ENCODE measurements at places on chromosomes 5 and 9.

- no peak for DNase-seq
Measured at GRCh38 chr5:29193972-29194371, 1999.5 kb upstream of the CDH6 start.

GRCh38 chr9:89500008-89500407 is 2.1 kb upstream of the SEMA4D start:
- no peak for DNase-seq

GRCh38 chr9:21470126-21470525 is 12.0 kb downstream of the IFNE start:
- DNase-seq = no peak

DNA sequence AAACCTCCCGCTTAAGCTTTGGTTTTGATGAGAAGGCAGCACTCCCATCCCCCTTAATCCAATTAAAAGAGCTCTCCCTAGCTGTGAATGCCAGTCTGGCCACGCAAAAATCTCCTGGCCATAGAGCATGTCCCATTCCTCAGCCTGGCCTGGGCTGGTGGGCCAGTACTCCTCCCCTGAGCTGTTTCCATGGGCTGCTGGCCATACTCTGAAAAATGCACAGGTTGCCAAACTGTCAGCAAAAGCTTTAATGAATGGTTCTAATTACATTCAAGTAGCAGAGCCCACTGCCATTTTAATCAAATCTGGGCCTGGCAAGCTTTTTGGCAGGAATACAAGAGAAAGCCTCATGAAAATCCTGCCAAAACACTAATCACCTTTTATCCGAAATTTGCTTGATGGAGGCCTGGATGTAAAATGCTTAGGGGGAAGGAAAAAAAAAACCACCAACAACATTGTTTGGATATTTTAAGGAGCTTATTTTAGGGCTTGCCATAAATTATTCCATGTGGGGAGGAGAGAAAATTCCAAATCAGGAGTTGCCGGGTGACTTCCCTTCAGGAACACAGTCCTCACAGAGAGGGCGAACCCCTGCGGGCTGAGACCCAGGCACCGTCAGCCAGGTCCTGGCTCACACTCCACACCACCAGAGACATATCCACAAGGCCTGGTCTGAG is 243.3 kb downstream of the SEC61B start:
- no peak for DNase-seq

DNA sequence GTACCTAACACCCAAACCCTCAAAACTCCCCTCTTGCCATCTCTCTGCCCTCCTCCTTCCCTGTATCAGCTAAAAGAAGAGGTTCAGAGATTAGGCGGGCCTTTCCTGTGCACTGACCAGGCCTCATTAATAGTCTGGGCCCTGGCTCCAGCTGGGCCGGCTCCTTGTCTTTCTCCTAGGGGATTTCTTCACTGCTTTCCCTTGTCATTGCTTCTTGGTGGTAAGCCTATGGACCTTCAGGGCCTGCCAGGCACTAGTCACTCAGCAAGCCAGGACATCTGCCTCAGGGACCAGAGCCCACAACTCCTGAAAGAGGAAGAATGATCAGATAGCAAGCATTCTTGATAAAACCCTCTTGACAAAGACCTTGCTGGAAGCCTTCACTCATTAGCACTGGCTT is 50.9 kb downstream of the MRRF start:
- DNase-seq = no peak

DNA sequence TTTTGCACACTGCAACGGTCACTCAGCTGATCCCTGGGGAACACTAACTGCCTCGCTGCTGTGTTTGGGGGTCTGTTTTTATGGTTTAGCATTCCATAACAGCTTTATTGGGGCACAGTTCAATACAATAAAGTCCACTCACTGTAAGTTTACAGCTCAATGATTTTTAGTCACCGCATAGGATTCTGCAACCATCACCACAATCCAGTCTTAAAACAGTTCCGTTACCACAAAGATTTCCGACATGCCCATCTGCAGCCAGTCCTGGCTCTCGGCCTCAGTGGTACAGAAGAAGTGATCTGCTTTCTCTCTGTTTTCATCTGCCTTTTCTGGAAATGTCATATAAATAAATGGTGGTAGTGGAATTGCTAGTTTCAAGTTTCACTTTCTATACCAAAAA is 23.6 kb downstream of the OR2V2 start:
- no peak for DNase-seq

GRCh38 chr9:94874316-94874715 is 147.8 kb downstream of the AOPEP start:
- DNase-seq = no peak

- no peak for DNase-seq
Measured at GRCh38 chr9:28014212-28014611, 440.9 kb upstream of the C9orf72 start.

GRCh38 chr9:93525476-93525875 is 50.9 kb upstream of the PHF2 start:
- DNase-seq = no peak

DNA sequence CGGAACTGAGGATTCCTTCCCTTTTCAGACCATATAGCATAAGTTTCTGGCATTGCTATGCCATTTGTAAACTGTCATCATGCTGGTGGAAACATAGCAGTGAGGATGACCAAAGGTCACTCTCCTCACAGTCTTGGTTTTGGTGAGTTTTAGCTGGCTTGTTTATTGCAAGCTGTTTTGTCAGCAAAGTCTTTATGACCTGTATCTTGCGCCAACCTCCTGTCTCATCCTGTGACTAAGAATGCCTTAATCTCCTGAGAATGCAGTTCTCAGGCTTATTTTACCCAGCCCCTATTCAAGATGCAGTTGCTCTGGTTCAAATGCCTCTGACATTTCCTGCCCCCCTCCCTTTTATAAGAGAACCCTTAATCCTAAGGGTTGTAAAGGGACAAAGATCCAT is 26.7 kb upstream of the GRIA1 start:
- DNase-seq = no peak

- DNase-seq = no peak
Measured at GRCh38 chr9:21053851-21054250, 22.4 kb upstream of the HACD4 start.

DNA sequence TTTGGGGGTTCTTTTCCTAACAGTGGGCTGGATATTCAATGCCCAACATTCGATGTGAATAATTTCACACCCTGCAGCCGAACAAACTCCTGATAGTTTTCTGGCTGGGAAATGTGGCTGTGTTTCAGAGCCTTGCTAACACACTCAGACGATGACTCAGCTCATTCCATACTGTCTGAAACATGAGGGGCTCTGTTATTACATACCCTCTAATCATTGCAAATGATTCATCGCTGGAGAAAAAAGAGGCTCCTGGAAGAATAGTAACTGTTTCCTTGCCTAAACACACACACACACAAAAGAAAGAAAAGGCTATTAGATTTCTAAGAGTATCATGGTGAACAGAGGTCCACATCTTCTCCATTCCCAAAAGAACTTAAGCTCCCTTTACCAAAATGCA is 75.8 kb downstream of the OXCT1 start:
- no peak for DNase-seq

DNA sequence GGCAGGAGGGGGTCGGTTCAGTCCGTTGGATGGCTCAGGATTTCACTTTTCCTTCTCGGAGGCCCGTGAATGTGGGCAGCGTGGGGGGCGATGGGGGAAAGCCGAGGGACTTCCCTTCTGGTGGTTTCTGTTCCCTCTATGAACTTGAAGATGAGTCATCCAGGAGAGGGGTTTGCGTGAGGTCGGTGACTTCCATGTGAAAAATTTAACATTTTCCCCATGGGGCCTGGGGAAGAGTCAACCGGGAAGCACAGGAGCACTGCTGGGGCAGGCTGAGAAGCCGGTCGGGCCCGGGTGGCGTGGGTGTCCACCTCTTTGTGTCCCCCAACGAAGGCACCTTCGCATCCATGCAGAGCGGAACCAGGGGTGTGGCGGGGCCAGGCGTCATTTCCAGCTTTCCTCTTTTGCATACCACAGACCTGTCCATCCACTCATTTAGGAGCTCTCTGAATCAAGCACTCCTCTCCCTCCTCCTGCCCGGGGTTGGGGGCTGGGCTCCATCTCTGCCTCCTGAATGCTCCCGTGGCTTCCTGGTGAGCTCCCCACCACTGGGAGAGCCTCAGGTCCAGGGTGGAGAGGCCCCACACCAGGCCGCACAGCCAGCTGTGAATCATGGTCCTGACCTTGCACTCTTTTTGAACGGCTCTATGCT is 68.4 kb downstream of the ANKRD33B start:
- DNase-seq = peak; percentile 35

GRCh38 chr9:124800306-124801259 is 23.6 kb downstream of the OLFML2A start:
- no peak for DNase-seq

GRCh38 chr5:161034451-161034850 is 182.4 kb upstream of the ATP10B start:
- no peak for DNase-seq

DNA sequence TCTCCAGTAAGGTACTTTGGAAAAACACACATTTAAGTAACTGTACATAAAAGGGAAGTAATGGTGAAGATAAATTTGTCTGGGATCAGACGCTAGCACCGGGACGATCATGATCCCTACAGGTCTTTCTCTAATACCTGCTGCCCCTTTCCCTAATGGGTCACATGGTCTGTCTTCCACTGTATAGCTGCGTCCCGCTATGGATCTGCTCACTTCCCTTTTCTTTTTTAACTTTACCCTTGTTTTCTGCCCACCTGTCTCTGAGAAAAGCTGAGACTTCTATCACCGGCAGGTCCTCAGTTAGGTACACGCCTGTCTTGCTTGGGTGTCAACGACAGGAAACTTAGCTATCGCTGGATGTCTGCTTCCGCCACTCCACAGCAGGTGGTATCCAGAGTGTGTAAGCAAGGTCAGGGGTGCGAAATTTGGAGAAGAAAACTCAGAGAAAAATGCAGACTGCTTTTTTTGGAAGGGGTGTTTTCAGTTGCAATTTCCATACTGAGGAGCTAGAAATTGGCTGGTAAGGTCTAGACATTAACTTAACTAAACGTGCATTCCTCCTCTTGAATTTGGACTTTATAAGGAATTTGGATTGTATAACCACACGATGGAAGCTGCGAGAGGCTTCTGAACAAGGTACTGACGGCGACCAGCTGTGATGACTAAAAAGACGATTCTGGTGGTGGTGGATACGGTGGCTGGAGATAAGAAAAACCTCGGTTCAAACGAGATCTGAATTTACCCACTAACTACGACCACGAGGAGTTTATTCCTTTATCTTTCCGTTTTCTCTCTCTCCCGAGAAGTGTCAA is 1.1 kb upstream of the ICE1 start:
- peak; percentile 12 for DNase-seq

DNA sequence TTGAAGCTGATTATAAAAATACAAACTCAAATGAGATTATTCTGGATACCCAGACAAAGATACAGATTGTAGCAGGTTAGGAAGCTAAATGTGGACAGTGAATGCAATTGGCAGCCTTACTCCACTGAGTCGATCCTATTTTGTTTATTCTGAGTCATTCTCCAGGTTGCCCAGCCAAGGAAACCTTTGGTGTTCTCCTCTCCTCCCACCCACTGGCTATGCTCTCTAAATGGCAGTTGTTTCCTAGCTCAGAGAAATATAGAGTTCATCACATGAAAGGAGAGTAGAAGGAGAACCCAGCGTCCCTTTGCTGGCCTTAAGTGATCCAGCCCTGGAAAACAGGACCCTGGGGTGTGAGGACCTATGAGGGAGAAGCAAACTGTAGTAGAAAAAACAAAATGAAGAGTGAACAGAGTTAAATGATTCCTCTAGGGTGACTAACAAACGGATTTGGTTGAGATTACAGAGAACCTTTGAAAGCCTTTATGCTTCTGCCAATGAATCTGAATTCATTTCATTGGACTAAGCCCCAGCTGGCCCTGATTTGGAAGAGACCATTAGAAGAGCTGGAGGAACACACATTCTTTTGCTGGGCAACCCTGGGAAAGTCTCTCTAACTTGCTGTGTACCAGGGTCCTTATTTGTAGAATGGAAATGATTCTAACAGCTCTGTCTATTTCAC is 95.1 kb downstream of the BRINP1 start:
- no peak for DNase-seq

DNA sequence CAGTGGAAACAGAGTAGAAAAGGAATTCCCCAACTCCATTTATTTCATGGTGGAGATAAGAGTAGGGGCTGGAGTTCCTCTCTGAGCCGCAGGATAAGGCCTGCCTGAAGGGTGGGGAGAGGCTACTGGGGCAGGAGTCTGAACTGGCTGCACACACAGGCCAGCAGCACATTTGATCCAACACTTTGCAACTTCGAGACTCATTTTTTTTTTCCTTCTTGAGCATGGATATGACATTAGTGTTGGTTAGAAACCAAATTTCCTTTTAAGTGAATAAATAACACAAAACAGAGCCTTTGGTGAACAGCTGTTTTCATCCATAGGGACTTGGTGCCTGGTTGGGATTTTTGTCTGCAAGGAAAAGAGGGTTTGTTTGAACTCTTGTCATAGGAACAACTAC is 76.6 kb downstream of the RALGPS1 start:
- no peak for DNase-seq

DNA sequence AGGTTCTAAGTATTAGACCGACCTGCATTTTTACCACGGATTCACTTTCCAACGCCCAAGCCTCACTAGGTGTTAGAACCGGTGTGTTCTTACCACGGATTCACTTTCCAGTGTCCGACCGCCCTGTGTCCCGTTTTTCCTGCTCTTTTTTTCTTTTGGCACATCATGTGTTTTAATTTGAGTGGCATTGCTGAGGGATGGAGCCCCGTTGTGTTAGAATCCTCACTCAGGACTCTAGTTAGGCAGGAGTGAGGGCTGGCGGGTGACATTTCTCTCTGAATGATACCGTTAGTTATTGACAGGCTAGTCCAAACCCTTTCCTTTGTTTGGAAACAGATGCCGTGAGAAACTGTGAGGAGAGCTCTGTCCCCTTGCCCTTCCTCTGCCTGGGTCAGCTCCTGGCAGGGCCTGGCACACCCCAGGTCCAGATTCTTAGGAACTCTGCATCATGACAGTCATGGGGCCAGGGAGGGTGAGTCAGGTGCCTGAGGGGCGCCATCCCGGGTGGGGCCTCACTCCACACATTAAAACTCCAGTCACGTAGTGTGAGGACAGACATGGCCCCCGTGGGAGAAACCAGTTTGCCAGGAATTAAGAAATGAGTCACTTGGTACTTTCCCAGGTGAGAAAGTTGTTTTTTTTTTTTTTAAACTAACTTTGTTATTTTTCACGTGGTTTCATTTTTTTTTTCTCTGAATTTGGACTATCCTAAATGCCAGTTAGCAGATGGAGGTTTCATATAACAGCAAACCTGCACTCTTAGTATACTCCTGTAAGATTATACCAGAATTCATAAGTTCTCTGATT is 15.8 kb downstream of the EXOC3 start:
- DNase-seq = peak; percentile 74

GRCh38 chr9:86324308-86324707 is 29.9 kb downstream of the TUT7 start:
- no peak for DNase-seq

DNA sequence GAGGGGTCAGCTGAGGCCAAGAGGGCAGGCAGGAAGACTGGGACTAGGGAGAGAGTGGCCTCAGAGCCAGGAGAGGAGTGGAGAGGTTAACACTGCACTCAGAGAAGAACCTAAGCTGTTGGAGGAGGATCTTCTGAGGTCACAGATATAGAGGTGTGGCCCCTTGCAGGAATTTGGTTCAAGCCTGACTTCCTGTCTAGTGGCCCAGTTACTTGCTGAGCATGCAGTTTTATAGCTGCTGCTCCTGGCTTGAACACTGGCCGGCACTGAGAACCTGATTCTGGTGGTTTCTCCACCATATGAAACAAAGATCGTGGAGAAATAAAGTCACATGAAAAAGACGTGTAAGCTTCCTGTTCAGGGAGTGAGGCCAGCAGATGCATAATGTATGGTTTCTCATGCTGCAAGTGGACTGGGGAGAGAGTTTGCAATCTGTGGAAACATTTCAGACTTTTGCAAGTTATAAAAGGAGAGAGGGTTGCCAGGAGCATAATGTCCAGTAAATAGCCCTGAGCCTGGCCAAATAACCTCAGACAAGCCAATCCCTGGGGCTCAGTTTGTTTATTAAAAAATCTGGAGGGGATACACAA is 82.6 kb downstream of the GALNT10 start:
- DNase-seq = peak; percentile 3
